ENCODE measurements at places on chromosomes 2 and 18. TPM values are rescaled to one million over a fixed set of nuclear protein-coding genes. Genes with fewer than 3 reads are reported as not detected.

DNA sequence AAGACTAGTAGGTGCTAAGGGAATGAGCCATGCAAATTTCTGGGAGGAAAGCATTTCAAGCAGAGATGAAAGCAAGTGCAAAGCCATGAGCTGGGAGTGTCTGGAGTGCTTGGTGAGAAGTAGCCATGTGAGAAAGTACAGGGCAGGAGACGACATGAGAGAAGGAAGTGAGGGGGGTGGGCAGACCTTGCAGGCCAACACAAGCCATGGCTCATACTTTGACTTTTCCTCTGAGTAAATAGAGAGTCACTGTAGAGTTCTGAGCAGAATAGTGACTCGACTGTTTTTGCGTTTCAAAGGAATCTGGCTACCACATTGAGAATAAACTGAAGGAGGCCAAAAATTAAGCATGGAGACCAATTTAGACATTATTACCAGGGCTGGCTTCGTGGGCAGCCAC, 42.2 kb downstream of the SCN2A start:
- no peak overlapping the region for H3K4me3 ChIP-seq
- no peaks in the 10 kb centered on the region for H3K36me3 ChIP-seq
- no peak for DNase-seq
- no peaks in the 10 kb centered on the region for H3K4me1 ChIP-seq
- H3K27ac ChIP-seq, result no peak overlapping the region
- H3K27me3 ChIP-seq, result no peaks in the 10 kb centered on the region

The MBD2 gene
- total RNA-seq, result 38.6 TPM

DNA sequence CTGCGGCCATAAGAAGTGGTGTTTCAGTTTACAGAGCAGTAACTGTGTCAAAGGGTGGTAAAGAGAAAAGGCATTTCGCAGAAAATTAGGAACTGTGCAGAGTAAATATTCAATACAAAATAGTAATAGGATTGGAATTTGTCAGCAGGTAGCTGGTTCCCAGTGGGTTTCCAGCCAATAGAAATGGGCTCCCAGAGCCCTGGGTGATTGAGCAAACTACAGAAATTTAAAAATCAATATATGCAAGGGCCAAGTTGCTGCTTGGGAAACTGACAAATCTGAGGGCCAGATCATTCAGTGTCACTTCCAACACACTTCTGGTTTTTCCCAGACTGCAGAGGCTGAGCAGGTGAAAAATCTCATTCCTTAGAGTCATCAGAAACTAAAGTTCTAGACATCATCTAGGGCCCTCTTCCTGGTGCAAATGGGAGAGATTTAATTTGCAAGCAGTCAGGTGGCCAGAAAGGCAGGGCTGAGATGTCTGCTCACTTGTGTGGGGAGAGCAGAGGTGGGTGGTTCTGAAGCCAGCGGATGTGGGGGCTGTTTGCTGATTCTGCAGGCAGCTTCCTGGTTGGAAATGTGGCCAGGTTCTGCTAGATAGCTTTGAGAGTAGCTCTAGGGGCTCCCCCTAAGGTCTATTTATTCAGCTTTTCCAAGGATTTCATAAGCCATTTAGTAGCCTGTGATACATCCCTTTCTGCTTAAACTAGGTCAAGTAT, 182.4 kb downstream of the NCK2 start:
- no peak for DNase-seq
- no peak overlapping the region for H3K27ac ChIP-seq
- no peaks in the 10 kb centered on the region for H3K27me3 ChIP-seq
- peaks cover 10% of the 10 kb centered on the region for H3K4me1 ChIP-seq
- no peaks in the 10 kb centered on the region for H3K36me3 ChIP-seq
- H3K4me3 ChIP-seq, result no peak overlapping the region

- H3K4me1 ChIP-seq, result no peaks in the 10 kb centered on the region
- no peak overlapping the region for H3K4me3 ChIP-seq
- H3K27ac ChIP-seq, result no peak overlapping the region
- H3K27me3 ChIP-seq, result no peaks in the 10 kb centered on the region
- DNase-seq, result no peak
Measured at GRCh38 chr18:55818284-55818683, 230.3 kb upstream of the TCF4 start.

DNA sequence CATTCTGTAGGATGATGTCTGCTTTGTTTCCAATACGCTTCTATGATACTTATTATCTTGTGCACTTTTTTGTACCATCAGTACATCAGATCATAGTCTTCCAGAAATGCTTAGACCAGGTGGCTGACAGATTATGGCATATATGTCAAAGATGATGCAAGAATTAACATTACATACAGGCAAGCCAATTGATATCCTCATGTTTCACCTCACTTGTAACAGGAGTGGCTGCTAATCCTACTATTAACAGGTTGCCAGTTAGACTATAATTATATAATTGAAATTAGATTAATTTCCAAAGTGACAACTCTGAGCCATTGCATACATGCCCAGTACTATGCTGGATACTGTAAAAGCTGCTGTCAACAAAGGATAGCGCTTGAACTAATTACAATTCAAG, 77.2 kb downstream of the TLK1 start:
- H3K27ac ChIP-seq, result no peak overlapping the region
- H3K27me3 ChIP-seq, result no peaks in the 10 kb centered on the region
- no peaks in the 10 kb centered on the region for H3K36me3 ChIP-seq
- peaks cover 7% of the 10 kb centered on the region for H3K4me1 ChIP-seq
- H3K4me3 ChIP-seq, result no peak overlapping the region

GRCh38 chr2:80461505-80462197, 157.1 kb upstream of the LRRTM1 start:
- no peak overlapping the region for H3K4me3 ChIP-seq
- no peaks in the 10 kb centered on the region for H3K36me3 ChIP-seq
- H3K4me1 ChIP-seq, result no peaks in the 10 kb centered on the region
- no peaks in the 10 kb centered on the region for H3K27me3 ChIP-seq

- no peaks in the 10 kb centered on the region for H3K27me3 ChIP-seq
- H3K4me3 ChIP-seq, result no peak overlapping the region
- no peaks in the 10 kb centered on the region for H3K4me1 ChIP-seq
- H3K27ac ChIP-seq, result no peak overlapping the region
Measured at GRCh38 chr2:216233281-216233995, 124.3 kb downstream of the XRCC5 start.

The EMILIN1 gene
- 155 TPM for total RNA-seq

The RPRD1A gene
- 80.6 TPM for total RNA-seq

- no peak overlapping the region for H3K27ac ChIP-seq
- no peaks in the 10 kb centered on the region for H3K36me3 ChIP-seq
- H3K27me3 ChIP-seq, result no peaks in the 10 kb centered on the region
- DNase-seq, result no peak
Measured at GRCh38 chr2:1488851-1489250, 75.6 kb downstream of the TPO start.

The LRPPRC gene
- 41.9 TPM for total RNA-seq

DNA sequence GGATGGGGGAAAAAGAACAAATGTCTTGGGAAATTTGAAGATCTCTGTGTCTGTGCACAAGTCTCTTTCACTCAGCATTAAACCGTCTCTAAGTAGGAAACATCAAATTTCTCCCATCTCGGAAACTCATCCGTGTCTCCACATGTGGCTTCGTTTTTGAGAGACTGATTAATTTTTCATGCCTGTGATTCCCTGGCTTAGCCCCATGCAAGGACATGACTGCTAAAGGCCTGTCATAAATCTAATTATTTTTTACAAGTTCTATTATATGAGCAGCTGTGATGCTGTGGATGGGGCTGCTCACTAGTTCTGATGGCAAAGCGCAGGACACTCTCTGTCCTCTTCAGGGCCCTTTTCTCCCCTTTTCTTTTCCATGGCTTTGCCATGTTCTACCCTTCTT, 129.1 kb downstream of the RGPD3 start:
- DNase-seq, result peak; percentile 86
- no peaks in the 10 kb centered on the region for H3K27me3 ChIP-seq
- H3K4me1 ChIP-seq, result no peaks in the 10 kb centered on the region

DNA sequence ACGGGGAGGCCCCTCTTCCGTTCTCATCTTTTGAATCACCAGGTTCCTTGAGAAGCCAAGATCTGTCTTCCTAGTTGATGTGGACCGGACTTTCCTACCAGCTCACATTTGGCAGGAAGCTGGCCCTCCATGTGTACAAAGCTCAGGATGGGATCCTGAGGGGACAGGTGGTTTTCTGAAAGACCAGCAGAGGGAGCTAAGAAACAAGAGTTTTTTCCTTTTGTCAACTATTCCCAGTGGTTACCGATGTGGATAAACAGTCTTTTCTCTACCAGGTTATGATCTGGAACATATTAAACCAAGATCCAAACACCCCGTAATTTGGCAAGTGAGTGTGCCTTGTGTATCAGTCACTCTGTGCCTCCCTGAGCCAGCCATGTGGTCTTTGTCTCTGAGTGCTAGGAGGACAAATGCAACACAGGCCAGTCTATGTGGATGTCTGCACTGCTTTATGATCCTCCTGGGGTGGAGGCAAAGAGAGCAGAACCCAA, 25.1 kb upstream of the ARHGAP25 start:
- no peak overlapping the region for H3K27ac ChIP-seq
- peak; percentile 81 for DNase-seq
- H3K4me1 ChIP-seq, result no peaks in the 10 kb centered on the region
- no peaks in the 10 kb centered on the region for H3K36me3 ChIP-seq

DNA sequence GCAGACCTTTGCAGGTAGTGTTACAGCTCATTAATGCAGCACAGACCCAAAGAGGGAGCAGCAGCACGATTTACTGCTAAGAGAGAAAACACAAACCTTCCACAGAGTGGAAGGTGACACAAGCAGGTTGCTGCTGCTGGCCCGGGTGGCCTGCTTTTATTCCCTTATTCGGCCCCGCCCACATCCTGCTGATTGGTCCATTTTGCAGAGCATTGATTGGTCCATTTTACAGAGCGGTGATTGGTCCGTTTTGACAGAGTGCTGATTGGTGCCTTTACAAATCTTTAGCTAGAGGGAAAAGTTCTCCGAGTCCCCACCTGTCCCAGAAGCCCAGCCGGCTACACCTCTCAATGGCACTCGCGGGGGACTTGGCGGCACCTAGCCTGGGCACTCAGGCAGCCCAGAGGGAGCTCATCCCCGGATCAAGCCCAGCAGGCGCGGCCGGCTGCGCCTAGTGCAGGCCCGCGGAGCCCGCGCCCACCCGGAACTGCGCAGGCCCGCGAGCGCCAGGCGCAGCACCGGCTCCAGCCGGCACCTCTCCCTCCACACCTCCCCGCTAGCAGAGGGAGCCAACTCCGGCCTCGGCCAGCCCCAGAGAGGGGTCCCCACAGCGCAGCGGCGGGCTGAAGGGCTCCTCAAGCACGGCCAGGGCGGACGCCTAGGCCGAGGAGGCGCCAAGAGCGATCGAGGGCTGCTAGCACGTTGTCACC, 825.6 kb upstream of the HS6ST1 start:
- H3K4me3 ChIP-seq, result no peak overlapping the region
- no peak overlapping the region for H3K27ac ChIP-seq
- H3K4me1 ChIP-seq, result no peaks in the 10 kb centered on the region
- H3K27me3 ChIP-seq, result no peaks in the 10 kb centered on the region
- no peak for DNase-seq
- no peaks in the 10 kb centered on the region for H3K36me3 ChIP-seq

GRCh38 chr18:55739488-55739887, 151.5 kb upstream of the TCF4 start:
- no peak overlapping the region for H3K27ac ChIP-seq
- H3K4me1 ChIP-seq, result no peaks in the 10 kb centered on the region
- H3K4me3 ChIP-seq, result no peak overlapping the region
- DNase-seq, result no peak
- no peaks in the 10 kb centered on the region for H3K27me3 ChIP-seq

DNA sequence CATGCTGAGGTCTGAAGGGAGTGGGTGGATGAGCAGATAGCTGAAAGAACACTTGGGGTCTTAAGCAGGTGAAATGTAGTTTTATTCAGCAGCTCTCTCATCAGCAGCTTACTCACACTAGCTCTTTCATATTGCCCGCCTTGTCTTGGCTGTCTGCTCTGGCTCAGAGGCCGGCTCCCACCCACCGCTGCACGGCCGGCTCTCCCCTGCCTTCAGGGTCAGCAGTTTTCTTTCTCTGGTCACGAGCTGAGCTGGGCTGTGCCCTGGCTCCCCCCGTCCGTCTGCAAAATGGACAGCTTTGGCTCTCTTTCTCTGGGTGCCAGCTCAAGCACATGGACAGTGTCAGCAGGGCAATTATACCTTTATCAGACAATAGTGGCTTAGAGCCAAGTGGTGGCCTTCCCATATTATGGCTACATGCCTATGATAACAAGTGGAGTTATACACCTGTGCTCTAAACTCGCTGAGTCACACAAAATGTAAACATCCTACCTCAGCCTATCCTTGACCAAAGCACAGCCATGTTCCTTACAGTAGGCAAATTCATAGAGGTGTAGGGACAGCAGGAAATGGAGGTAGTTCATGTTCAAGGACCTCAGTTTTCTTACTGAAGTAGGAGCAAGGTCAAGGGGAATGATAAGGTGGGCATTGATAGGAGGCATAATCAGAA, 224.8 kb downstream of the SOCS6 start:
- H3K4me1 ChIP-seq, result no peaks in the 10 kb centered on the region
- no peaks in the 10 kb centered on the region for H3K36me3 ChIP-seq
- no peak for DNase-seq
- no peak overlapping the region for H3K4me3 ChIP-seq
- no peak overlapping the region for H3K27ac ChIP-seq

GRCh38 chr18:53566626-53567025, 657.8 kb downstream of the MBD2 start:
- DNase-seq, result no peak
- H3K27me3 ChIP-seq, result no peaks in the 10 kb centered on the region
- no peaks in the 10 kb centered on the region for H3K4me1 ChIP-seq
- H3K36me3 ChIP-seq, result no peaks in the 10 kb centered on the region
- H3K27ac ChIP-seq, result no peak overlapping the region

The DYNAP gene
- not detected for total RNA-seq

The ATP6V1C2 gene
- total RNA-seq, result 0.17 TPM

The GPR45 gene
- not detected for total RNA-seq

DNA sequence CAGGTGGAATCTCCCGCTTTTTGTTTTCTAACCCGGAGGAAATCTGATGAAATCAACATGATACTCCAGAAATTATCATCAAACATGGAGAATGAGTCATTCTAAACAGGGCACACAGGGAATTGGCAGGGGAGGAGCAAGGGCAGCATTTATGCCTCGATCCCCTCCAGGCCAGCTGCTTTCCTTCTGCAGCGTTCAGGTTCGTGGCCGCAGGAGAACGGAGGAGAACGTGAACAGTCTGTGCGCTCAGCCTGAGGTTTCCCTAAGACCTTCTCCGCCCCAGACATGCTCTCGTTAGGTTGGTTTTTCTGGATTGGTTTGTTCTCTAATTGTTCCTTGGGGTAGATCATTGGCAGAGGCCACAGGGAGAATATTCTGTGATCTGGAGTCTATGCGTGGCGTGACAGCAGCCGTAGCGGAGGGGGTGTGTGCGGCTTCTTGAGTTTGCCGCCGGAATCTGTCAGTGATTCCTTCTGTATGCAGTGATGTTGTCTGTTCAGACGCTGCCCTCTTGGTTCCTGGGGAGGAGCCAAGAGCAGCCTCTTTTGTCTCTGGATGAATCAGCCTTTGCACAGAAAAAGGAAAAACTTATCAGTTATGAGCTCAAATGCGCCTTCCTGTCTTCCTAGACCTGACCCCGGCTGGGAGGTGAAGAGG, 75.9 kb downstream of the SH3BP4 start:
- H3K36me3 ChIP-seq, result no peaks in the 10 kb centered on the region
- H3K4me1 ChIP-seq, result peaks cover 38% of the 10 kb centered on the region
- H3K4me3 ChIP-seq, result no peak overlapping the region
- H3K27ac ChIP-seq, result no peak overlapping the region
- no peak for DNase-seq
- H3K27me3 ChIP-seq, result no peaks in the 10 kb centered on the region

Measured in esophagus muscularis mucosa (tissue), 4 donors.